Activated CD4-positive, alpha-beta T cell treated with anti-CD3 and anti-CD28 coated beads, Interleukin-10, Interleukin-2, amounts not matched to agents 100 ng/mL and 50 ng/mL, durations not matched to agents 16 hours and 8 hours (primary cell): ENCODE measurements at places on chromosomes 6 and 20.
A peak's percentile ranks its signal among the peaks of the same experiment; 100 is the strongest.

DNA sequence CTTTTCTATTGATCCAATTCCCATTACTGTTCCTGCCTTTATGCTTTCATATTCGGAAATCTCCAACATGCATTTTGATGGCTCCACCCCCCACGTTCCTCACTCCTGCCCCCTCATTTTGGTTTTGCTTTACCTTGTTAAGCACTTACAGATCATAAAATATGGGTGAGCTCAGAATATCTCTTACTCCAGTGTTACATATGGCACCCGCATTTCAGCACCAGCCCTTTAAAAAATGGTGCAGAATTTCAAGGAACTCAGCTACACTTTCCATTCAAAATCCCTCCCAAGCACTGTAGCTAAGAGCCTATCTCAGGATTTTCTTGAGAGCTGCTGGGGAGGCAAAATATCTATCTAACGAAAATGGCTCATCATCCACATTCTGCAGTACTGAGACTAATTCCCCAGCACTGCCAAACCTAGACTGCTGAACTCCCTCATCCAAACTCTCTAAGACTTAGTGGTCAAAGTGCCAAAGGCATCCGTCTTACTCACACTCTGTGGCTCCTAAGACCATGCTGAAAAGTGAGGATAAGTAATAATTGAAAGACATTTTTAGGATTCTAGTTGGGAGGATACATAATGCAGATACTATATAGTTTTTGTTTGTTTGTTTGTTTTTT, 7.8 kb downstream of the SGK1 start:
- no peak for DNase-seq

- no peak for DNase-seq
These were observed 49.3 kb downstream of the GPR63 start for GRCh38 chr6:96787846-96788580.

DNA sequence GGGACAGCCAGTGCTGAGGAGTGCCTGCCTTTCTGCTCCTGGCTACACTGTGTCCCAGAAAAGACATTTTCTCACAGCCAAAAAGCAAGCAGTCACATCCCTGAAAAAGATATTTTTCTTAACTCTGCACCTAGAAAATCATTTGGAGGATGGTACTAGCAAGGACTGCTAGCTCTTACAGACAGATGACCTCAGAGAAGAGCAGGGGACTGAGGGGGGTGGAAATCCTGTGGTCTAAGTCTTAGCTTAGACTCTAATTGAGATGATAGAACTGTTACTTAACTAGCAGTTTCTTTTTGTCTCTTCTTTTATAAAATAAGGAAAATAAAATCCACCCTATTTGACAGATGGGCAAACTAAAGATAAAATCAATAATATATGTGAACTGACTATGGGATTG, 152.8 kb downstream of the TMEM200A start:
- no peak for DNase-seq

GRCh38 chr20:61041481-61041880, 210.6 kb upstream of the CDH4 start:
- DNase-seq = no peak

GRCh38 chr6:38591439-38591838, 48.3 kb downstream of the BTBD9 start:
- DNase-seq = no peak

GRCh38 chr6:111949546-111949945, 76.3 kb upstream of the FYN start:
- no peak for DNase-seq

DNA sequence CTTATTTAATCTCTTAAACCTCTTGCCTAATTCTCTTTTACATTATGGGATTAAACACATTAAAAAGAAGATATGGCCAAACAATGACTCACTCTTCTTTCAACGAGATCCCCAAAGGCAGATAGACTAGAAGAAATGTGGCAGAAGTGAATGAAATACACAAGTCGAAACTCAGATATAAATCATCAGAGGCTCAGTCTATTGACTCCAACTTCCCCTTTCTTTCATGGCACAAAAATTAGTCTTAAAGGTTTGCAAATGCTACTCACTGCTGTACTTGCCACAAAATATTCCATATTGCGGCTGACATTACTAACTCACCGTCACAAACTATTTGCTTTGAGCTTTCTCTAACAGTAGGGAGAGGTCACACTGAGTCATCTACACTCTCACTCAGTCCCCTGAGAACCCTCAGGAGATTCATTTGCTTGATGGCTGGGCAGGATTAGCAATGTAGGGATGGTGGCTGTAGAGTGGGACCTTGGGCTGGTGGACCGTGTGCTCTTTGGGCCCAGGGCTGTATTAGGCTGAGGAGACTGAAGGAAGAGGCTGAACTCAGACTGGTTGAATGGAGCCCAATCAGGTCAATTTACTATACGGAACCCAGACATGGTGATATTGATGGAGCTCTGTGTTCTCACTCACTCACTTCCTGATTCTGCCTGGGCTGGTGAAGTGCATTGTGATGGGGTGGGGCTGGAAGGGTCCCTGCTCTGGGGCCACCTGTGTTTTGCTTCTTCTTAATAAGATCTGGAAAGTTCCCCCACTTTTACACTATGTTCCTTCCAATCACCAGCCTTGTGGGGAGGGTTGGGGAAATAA, 42.8 kb upstream of the UBR2 start:
- peak; percentile 87 for DNase-seq

DNA sequence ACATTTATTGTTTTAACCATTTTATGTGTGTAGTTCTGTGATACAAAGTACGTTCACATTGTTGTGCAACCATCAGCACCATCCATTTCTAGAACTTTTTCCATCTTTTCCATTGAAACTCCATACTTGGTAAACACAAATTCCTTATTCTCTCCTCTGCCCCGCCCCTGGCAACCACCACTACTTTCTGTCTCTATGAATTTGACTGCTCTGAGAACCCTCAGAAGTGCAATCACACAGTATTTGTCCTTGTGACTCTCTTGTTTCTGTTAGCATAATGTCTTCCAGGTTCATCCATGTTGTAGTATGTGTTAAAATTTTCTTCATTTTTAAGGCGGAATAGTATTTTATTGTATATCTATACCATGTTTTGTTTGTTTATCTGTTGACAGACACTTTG, 56.9 kb downstream of the DHX35 start:
- no peak for DNase-seq

DNA sequence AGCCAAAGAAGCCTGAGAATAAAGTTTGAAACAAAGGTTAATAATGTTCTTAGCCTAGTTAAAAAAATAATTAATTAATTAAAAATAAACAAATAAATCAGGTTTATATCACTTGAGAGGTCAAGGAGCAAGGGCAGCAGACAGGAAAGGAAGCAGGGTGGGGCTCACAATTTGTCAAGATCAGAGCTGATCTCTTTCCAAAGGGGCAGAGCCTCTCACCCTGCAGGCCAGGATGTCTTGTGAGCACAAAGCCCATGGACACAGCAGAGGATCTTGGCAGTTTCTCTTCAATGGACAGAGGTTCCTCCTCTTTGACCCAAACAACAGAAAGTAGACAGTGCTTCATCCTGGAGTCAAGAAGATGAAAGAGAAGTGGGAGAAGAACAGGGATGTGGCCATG, 14.9 kb downstream of the ULBP1 start:
- no peak for DNase-seq

- no peak for DNase-seq
These were observed 24.7 kb downstream of the ETV7 start for GRCh38 chr6:36362551-36363370.

DNA sequence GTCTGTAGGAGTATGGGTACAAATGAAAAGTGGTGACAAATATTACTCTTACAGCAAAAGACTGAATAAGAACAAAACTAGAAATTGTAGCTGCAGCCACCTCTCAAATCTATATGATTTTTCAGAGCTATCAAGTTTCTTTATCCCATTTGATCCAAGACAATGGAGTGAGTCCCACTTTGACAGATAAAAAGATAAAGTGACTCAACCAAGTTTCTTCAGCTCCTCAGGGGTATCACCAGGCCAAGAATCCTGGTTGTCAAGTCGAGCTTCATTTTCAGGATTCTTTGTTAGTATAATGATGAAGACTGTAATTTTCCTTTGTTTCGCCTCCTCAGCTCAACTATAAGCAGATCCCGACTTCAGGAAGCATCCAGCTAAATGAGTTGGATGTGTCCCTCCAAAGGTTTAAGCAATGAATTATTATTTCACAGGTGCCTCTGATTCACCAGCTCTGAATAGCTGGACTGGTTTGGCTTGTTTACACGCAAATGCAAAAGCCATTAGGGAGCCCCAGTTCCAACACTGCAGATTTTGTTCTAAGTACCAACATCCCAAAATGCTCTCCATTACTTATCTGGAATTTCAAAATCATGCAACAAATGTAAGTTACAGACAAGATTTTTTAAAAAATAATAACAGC, 238.9 kb downstream of the MAFB start:
- DNase-seq = no peak

DNA sequence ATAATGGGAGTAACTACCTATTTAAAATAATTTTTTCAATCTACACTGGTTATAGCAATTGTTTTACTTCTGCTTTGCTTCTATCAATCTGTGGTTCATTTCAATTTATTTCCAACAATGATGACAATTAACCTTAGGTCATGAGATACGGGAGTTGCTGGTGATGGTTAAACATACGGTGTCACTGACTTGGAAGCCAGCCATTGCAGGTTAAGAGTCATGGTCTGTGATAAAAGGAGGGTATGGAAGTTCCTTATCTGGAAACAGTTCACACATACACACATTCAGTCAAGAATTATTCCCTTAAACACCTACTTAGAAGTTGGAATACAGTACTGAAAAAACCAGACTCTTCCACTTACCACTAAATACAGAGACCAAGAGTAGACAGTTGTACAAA, 180.0 kb downstream of the KIF16B start:
- DNase-seq = no peak

GRCh38 chr6:68726992-68727391, 91.9 kb downstream of the ADGRB3 start:
- no peak for DNase-seq

- no peak for DNase-seq
These were observed 189.5 kb downstream of the THBS2 start for GRCh38 chr6:169064194-169064593.

DNA sequence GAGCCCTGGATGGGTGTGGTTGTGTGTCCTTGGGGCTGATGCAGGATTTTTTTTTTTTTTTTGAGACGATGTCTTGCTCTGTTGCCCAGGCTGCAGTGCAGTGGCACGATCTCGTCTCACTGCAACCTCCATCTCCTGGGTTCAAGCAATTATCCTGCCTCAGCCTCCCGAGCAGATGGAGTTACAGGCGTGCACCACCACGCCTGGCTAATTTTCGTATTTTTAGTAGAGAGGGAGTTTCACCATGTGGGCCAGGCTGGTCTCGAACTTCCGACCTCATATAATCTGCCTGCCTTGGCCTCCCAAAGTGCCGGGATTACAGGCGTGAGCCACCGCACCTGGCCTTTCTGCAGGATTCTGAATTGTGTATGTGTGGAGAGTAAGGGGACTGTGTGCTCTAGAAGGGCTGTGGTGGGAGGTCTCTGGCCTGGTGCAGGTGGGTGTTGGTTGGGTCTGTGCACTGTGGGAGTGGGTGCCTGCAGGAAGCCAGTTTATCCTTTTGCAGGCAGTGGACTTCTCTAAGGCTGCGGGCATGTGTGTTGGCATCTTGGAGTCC, 11.0 kb upstream of the ID1 start:
- DNase-seq = no peak

DNA sequence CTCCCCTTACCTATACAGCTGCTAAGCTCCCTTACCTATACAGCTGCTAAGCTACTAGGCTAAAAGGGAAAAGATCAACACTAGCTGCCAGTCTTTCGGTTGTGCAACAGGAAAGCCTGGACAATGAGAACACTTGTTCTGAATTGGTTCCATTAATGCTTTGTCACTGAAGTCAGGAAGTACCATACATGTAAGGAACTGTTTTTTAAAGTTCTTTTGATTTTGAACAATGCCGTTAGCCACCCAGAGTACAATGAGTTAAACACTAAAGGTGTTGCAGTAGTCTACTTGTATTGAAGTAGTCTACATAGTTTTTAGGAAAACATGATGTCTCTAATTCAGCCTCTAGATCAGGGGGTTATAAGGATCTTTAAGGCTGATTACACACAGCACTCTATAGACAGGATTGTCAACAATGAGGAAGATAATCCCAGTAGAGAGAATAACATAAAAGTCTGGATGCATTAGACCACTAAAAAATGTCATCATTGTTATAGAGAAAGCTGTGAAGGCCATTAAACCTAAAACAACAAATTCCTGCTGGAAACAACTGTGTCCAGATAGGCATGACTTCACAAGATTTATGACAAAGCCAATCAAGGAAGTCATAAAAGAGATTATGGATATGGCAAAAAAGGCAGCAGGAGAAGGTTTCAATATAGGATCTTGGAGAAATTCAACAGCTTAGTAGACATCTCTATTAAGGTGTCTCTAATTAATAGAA, 306.3 kb downstream of the PHF3 start:
- DNase-seq = no peak

GRCh38 chr6:101961357-101961756, 567.8 kb downstream of the GRIK2 start:
- DNase-seq = no peak

- DNase-seq = no peak
These were observed 145.6 kb downstream of the TBX18 start for GRCh38 chr6:84618836-84619235.

- DNase-seq = no peak
These were observed 21.7 kb upstream of the SLC17A3 start for GRCh38 chr6:25895771-25896170.

GRCh38 chr6:14134211-14134910, 16.8 kb downstream of the CD83 start:
- DNase-seq = no peak

DNA sequence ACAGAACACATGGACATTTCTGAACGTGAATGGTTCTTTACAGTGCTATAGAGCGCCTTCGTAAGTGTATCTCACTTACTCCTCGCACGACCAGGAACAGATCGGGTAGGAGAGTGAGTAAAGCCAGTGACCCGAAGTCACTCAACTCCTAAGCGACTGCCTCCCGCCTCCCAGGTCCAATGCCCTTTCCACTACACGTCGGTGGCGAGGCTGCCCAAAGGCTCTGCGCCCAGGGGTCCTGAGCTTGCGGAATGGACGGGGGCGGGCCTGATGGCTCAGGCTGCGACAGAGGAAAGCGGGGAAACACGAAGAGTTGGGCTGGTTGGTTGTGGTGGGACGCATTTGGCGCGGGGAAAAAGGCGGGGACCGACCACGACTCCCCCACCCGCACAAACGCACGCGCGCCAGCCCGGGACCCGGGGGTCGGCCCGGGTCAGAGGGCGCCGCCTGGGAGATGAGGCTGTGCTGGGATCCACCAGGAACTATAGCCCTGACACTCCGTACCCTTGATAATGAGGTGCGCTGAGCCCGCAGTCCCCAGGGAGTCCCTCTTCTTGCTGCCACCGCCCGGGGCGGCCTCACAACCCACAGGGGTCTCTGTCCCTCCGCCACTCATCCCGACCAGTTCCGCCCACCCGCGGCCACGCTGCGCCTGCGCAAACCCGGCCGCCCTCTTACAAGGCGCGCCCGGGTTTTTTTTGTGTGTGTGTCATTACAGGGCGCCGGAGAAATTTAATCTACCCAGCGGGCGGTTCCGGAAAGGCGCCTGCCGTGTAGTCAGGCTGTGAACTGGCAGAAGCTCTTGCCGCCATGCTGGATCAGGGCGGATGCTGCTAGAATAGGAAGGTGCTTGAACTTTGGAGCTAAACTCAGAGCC, at the start of gene BLOC1S5:
TSS of gene BLOC1S5 (minus strand) at position 629 of the 877 bp plus-strand sequence. CDS start at position 616, 13 bp downstream.
- DNase-seq = peak; percentile 97

GRCh38 chr6:5486214-5486613, 224.9 kb downstream of the FARS2 start:
- DNase-seq = no peak
